ENCODE measurements at places on chromosomes 3 and 15.
A peak's percentile ranks its signal among the peaks of the same experiment; 100 is the strongest.

GRCh38 chr3:61600195-61600594, 38.8 kb downstream of the PTPRG start:
- no peak for DNase-seq

- DNase-seq, result no peak
These were observed 268.8 kb downstream of the SLCO3A1 start for GRCh38 chr15:92122259-92122658.

- peak; percentile 82 for DNase-seq
These were observed 778.5 kb downstream of the NTRK3 start for GRCh38 chr15:87477737-87478686.

DNA sequence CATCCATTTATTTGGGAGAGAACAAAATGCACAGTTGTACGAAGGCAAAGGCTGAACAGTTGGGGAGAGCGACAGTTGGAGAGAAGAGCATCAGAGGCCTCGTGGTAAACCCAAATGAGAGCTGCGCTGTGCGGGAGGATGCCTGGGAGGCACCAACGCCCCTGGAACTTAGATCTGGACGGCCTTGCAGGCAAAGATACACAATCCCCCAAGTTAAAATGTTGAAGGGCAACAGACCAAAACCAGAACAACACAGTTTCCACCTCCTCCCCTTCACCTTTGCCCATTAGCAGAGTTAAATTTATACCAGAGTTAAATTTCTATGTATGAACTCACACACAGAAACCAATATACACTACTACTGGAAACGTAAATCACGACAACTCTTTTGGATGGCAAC, 339.6 kb downstream of the RORA start:
- DNase-seq, result no peak

GRCh38 chr3:17065315-17065714, 180.6 kb downstream of the PLCL2 start:
- no peak for DNase-seq

DNA sequence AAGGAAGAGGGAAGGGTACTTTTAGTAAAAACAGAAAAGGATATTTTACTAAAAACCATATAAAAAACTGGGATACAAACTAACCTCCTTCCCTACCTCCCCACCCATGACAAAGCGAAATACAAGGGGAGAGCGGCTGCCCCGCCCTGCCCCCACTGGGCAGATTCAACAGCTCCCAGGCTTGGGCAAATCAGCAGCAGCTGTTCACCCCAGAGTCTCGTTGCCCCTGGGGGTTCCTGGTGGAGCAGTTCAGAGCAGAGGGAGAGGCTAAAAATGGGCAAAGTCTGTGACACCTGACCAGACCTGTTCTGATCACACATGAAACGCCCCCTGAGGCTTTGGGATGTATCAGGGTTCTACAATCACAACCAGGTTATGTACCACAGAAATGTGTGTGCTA, 2.5 kb upstream of the ETFA start:
- no peak for DNase-seq

GRCh38 chr15:79311901-79312553, 1.1 kb downstream of the TMED3 start:
- no peak for DNase-seq

DNA sequence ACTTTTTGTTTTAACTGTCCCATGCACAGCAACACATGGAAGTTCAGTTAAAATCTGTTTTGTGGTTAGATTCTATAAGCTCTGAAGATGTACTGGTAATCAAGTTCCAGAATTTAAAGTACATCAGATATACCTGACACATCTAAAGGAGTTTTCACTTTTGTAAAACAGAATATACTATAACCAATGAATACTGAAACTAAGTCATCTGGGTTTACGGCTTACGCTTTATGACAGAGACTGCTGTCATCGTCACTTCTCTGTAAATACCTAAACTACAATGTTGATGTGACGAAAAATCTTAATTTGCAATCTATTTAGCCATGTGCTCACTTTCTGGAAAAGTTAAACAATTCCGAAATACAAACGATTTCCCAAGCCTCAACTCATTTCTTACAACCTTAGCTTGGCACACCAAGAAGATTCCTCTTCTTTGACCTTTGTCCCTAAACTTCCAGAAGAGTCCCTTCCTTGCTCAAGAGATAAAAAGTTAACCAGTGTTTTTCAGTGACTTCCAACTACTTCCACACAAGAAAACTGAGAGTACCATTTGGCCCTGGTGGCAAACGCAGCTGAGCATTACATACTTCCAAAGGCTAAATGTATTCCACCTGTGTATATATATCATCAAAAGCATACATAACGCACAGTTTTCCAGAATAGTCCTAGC, 56.8 kb upstream of the NEK10 start:
- no peak for DNase-seq

GRCh38 chr3:117019082-117019713, 309.6 kb downstream of the TUSC7 start:
- DNase-seq, result no peak

DNA sequence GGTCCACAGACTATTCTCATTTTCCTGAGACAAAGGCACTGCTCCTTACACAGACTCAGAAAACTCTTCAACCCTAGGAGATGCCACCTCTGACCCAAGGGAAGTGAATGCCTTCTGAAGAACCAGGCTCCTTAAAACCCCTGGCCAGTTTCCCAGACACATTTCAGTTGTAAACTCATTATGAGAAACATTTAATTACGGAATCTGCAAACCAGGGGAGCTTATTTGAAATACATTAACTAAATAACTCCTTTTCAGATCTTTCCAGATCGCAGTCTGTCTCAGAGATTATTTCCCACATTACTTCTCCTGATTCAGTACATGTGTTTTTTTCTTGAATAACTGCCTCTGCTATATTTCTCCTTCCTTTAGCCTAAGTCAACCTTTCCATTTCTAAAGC, 17.6 kb downstream of the MYO5A start:
- no peak for DNase-seq

DNA sequence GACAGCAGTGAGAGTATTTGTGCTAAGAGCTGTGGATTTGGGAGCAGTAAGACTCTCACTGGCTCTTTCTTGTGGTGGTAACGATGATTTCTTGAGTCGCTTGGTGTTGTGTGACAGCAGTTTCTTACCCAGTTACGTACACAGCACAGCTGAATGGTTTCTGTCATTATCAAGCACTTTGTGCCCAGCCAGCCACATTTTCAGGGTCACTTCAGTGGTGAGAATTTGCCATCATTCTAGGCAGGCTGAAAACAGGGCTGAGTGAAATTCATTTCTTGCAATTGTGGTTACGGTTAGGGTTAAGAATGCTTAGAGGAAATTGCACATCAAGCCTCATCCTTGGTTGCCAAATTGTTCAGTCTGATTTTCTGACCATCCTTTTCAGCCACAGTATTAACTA, 130.1 kb downstream of the RYR3 start:
- DNase-seq, result no peak

DNA sequence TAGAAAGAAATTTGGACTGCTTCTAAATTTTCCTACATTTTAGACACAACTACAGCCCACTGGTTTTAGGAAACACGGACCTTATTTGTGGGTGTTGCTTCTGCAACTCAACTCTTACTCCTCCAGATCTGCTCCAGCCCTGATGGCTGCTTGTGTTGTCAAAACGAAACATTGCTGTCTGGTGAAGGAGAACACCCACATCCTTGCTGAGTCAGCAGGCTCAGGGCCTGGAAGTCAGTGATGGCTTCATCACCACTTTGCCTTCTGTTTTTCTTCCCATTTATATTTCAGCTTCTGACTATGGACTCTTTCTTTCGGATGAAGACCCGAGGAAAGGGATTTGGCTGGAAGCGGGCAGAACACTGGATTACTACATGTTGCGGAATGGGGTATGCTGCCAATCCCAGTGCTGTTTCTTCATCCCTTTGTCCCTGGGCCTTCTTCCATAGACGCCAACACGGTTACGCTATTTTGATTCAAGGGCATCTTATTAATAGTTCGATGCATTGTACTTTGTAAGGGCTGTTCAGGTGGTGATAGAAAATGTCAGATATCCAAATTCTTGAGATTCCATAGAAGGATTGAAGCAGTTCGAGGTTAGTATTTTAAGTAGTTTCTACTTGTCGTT, 392.6 kb upstream of the TPM1 start:
- DNase-seq, result peak; percentile 64

- DNase-seq, result no peak
These were observed 35.3 kb downstream of the SLTM start for GRCh38 chr15:58898150-58898680.

GRCh38 chr3:182261041-182261440, 532.3 kb upstream of the ATP11B start:
- no peak for DNase-seq

DNA sequence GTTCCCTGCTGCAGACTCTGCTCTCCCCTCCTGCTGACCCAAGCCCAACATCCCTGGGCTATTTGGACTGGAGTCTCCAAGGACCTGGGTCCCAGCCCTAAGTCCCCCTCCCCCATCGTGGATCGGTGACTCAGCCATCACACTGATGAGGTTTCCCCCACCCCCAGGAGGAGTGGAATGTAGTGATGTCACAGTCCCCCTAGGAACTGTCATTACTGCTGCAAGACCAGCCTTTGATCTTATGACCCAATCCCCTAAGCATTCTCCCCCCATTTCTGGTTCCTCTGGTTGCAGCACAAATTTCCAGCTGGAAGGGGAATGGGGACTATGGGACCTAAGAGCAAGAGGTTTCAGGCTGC, 63.4 kb upstream of the CSPG4 start:
- DNase-seq, result no peak

DNA sequence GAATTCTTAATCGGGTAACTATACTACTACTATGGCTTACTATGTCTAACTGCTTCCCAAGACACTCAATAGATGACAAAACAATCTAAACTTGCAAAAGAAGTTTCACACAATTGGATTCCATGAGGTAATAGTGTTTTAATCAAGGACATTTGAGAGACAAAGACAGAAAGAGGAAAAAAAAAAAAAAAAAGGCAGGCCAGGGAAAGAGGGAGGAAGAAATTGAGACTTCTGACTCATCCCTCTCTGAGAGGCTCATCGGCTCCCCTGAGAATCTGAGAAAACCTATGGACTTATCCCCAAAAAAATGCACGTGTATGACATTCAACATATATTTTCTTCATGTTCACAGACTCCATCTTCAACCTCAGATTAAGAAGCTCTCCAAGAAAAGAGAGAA, 61.0 kb downstream of the SCAPER start:
- DNase-seq, result no peak

DNA sequence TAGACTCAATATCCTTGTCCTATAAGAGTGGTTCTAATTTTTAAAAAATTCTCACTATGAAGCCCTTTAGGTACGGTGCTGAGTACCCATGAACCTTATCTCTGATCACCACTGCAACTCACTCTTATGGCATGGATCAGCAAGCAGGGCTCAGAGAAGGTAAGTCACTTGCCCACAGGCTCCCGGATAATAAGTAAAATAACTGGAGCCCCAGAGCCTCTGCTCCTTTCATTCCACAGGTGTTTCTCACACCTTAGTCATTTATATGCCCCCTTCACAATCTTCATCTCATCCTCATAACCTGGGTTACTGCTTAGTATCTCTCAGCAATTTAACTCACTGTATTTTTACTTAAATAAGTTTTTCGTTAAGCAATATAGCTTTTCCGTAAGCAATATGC, 28.4 kb upstream of the AKAP13 start:
- peak; percentile 66 for DNase-seq

DNA sequence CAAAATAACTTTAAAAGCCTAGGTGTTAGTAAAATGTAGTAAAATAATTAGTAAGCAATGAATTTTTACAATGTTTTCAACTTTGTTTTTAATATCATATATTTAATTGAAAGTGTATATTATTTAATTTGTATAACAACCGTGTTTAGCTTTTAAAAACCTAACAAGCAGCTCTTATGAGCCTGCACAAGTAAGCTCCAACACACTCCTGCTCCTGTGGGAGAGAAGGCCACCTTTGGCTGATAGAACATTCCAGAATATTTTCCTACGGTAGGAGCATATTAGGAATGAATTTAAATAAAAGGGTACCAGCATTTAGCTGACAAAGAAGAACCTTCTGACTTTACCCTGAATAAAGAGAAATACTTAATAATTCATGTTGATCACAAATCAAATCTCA, 40.3 kb upstream of the TM4SF1 start:
- no peak for DNase-seq

DNA sequence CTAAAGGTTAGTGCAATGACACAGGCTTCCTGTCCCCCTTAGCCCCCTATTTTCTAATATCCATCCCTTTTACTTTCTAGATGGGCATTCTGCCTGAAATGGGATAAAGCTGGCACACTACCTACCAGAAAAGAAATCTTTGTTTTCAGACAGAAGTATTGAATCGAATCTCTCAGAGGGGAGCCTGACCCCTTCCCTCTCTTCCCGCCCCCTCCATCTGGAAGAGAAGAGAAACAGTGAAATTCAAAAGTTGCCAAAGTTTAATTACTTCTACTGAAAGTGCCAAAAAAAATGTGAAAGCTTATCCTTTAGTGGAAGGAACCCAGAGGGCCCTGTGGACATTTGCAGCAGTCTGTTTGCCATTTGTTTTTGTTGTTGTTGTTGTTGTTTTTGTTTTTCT, 523.8 kb downstream of the AGBL1 start:
- DNase-seq, result no peak

DNA sequence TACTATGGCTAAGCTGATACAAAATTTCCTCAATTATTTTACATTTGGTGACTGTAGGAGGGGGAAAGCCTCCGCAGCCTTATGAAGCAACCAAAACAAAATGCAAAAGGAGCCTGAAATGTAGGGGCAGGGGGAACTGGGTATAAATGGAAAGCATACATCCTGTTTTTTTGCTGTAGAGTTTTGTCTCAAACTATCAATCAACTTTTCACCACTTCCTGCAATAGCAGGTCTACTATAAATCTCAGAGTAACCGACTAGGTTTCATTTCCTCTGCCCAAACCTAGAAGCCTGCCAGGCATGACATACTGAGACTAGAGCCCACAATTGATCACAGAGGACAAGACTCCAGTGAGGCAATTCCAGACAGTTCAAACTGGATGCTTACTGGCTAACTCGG, 91.3 kb downstream of the SHQ1 start:
- no peak for DNase-seq

GRCh38 chr3:59189526-59189925, 139.7 kb upstream of the CFAP20DC start:
- peak; percentile 28 for DNase-seq

- no peak for DNase-seq
These were observed 161.2 kb downstream of the MEGF11 start for GRCh38 chr15:66092053-66093016.
